Kasumi-1 (cell line): ENCODE measurements at places on chromosomes 7 and 10.

GRCh38 chr10:101319241-101319915 is 34.6 kb upstream of the BTRC start:
- DNase-seq, result no peak

DNA sequence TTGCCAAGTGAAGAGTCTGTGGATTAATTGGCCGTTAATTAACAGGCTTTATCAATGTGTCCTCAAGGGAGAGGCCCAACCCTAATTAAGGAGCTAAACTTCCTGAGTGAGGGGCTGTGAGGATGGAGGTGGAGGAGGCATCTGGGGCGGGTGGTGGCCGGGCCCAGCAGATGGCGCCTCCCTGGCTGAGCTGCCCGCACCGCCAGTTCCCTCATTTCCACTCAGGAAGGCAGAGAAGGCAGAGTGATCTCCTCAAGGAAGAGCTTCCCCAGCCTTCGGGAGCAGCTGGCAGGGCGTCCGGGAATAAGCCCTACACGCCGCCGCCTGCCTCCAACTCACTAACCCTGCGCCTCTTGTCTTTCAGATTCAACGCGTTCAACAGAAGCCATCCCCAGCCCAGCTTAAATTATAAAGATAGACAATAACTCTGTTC is 112.2 kb downstream of the CYTH3 start:
- DNase-seq, result no peak

DNA sequence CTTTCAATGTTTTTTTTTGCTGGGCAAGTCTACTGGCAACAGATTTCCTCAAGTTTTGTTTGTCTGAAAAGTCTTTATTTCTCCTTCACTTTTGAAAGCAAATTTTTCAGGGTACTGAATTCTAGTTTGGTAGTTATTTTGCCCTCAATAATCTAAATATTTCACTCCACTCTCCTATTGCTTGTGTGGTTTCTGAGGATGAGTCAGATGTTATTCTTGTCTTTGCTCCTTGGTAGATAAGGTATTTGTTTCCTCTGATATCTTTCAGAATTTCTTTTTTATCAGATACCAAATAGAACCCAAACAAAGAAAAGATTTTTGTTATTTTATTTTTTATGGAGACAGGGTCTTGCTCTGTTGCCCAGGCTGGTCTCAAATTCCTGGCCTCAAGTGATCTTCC is 99.2 kb upstream of the MALRD1 start:
- DNase-seq, result no peak

GRCh38 chr7:117138981-117139380 is 183.9 kb downstream of the WNT2 start:
- no peak for DNase-seq

DNA sequence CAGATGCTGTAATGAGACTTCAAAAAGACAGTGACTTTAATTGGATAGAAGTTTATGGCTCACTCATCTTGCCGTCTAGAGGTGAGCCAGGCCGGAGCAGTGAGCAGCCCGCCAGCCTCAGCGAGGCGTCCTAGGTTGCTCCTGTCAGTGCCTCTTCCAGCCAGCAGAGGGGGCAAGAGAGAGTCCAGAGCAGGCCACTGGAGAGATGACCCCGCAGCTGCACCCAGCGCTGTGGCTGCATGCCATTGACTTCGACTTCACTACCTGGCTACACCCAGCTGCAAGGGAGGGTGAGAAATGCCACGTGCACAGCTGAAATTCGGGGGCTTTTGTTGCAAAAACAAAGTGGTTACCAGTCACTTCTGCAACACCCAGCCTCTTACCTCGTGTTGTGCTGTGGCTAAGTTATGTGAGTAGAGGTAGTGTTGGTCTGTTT is 26.5 kb downstream of the NUB1 start:
- peak; percentile 87 for DNase-seq

GRCh38 chr7:80532153-80532552 is 20.3 kb upstream of the GNAT3 start:
- no peak for DNase-seq

- DNase-seq, result no peak
Observed at GRCh38 chr7:55210716-55211115, 154.4 kb upstream of the LANCL2 start.

DNA sequence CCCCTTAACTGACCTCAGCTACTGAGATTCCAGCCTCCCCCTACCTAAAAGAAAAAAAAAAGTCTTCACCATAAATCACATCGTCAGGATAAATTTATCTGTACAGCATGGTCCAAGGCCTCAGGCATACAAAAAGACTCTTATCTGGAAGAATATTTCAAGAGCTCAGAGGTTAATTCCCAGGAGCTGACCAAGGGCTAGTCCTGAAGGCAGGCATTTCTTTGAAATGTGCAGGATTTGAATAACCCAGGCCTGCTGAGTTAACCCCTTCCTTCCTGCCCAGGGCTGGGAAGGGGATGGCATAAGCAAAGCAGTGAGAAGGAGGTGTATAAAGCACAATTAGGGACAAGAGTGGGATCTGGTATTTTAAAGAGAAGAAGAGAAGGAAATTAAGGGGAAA is 111.2 kb downstream of the RNLS start:
- DNase-seq, result no peak
